ENCODE measurements at places on chromosomes 7 and 10. TPM values are rescaled to one million over a fixed set of nuclear protein-coding genes. Genes with fewer than 3 reads are reported as not detected.

- DNase-seq, result peak; percentile 90
- peaks cover 95% of the 10 kb centered on the region for H3K27me3 ChIP-seq
- H3K4me3 ChIP-seq, result peak overlapping the region; percentile 72
- no peaks in the 10 kb centered on the region for H3K36me3 ChIP-seq
- no peak overlapping the region for H3K27ac ChIP-seq
- peaks cover 4% of the 10 kb centered on the region for H3K4me1 ChIP-seq
Measured at GRCh38 chr10:102230264-102230860, 4.3 kb downstream of the ELOVL3 start.

The PRSS1 gene
- total RNA-seq, result not detected

DNA sequence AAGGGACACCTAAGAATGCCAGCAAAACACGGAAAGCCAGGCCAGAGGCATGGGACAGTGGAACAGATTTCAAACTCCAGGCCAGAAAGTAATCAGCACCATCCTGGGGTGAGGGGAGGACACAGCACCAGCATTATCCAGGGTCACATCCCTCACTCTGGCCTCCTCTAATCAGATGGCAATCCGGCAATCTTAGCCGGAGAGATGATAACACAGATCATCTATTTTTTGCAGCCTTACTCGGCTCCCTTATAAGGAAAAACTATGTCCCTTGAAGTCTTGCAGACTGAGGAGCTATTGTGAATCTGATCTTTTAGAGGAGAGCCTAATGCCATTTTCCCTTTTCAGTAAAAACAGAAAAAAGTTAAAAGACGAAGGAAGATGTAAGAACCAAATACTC, 16.5 kb downstream of the TRIL start:
- no peaks in the 10 kb centered on the region for H3K4me1 ChIP-seq
- no peak overlapping the region for H3K27ac ChIP-seq
- no peaks in the 10 kb centered on the region for H3K27me3 ChIP-seq
- no peak overlapping the region for H3K4me3 ChIP-seq
- no peak for DNase-seq

The MYO1G gene
- 0.10 TPM for total RNA-seq

DNA sequence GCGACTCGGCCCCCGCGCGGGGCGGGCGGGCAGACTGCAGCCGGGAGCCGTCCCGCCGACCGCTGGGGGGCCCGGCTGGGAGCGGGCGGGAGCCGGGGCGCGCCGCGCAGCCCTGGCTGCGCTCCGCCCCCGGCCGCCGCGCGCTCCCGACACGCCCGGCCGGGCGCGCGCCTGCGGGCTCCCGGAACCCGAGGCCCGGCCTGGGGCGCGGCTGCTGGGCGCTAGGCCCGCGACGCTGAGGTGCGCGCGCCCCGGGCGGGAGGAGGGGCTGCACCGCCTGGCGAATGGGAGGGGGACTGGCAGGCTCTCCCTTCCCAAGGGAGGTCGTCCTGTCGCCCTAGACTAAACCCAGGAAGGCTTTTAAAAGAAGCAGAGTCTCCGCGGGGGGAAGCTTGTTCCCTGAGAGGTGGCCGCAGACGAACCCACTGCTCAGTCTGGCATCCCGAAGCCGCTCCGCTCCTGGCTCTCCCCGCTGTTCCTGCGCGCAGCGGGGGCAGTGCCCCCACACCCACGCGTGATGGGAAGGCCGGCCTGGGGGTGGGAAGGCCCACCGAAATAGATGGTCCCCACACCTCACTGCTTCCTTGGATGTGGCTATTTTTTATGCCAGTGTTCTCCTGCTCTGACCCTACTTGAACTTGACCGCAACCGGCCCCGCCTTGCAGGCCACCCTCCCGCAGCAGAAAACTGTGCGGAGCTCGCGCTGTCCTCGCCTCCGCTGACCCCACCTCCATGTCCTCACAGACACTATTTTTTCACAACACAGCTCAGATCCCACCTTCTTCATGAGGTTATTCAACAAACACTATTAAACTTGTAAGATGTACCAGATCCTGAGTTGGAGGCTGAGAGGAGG, at the start of gene VOPP1:
Gene VOPP1 (minus strand): TSS at position 125 of the 856 bp plus-strand sequence. CDS start 178 bp downstream, outside the sequence.
- H3K4me3 ChIP-seq, result peak within 1 kb of the TSS; percentile 93
- H3K36me3 ChIP-seq, result no peaks in the 10 kb centered on the region
- peak; percentile 89 for DNase-seq
- H3K27ac ChIP-seq, result peak within 1 kb of the TSS; percentile 78
- peaks cover 21% of the 10 kb centered on the region for H3K27me3 ChIP-seq
- peaks cover 52% of the 10 kb centered on the region for H3K4me1 ChIP-seq

- no peak overlapping the region for H3K4me3 ChIP-seq
- no peak overlapping the region for H3K27ac ChIP-seq
- no peaks in the 10 kb centered on the region for H3K27me3 ChIP-seq
- no peaks in the 10 kb centered on the region for H3K36me3 ChIP-seq
Measured at GRCh38 chr7:80609751-80610150, 28.7 kb upstream of the CD36 start.

DNA sequence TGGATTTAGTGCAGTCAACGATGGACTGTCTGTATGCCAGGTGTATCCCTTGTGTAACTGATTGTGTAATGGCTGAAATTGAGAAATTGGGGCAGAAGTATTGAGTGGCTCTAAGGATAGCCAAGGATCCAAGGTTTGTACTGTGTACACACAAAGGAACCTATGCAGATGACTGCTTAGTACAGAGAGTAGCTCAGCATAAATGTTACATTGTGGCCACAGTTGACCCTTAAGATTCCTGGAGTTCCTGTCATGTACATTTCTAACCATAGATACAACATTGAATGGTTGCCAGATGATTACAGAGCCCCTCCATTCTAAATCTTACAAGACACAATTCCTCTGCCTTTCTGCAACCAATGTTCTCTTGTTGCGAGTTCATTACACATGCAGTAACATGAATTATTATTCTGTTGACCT, 25.3 kb downstream of the CCDC126 start:
- H3K36me3 ChIP-seq, result no peaks in the 10 kb centered on the region

The RASA4B gene
- 1.5 TPM for total RNA-seq

GRCh38 chr10:7157091-7157490, 253.7 kb downstream of the SFMBT2 start:
- H3K27me3 ChIP-seq, result no peaks in the 10 kb centered on the region
- no peak overlapping the region for H3K4me3 ChIP-seq
- no peaks in the 10 kb centered on the region for H3K36me3 ChIP-seq
- DNase-seq, result no peak
- H3K27ac ChIP-seq, result no peak overlapping the region

- H3K4me1 ChIP-seq, result peaks cover 30% of the 10 kb centered on the region
- peak overlapping the region; percentile 67 for H3K4me3 ChIP-seq
- H3K27me3 ChIP-seq, result peaks cover 59% of the 10 kb centered on the region
- no peak for DNase-seq
- H3K36me3 ChIP-seq, result no peaks in the 10 kb centered on the region
Measured at GRCh38 chr7:128404886-128405470, 4.8 kb downstream of the IMPDH1 start.

GRCh38 chr7:158314394-158314793, 273.2 kb downstream of the PTPRN2 start:
- no peak overlapping the region for H3K4me3 ChIP-seq
- DNase-seq, result no peak
- H3K27ac ChIP-seq, result no peak overlapping the region
- H3K27me3 ChIP-seq, result no peaks in the 10 kb centered on the region

GRCh38 chr7:104111271-104111670, 96.5 kb downstream of the ORC5 start:
- no peak overlapping the region for H3K27ac ChIP-seq
- no peak for DNase-seq
- no peaks in the 10 kb centered on the region for H3K36me3 ChIP-seq
- H3K4me1 ChIP-seq, result no peaks in the 10 kb centered on the region

The RINT1 gene
- total RNA-seq, result 31.4 TPM

DNA sequence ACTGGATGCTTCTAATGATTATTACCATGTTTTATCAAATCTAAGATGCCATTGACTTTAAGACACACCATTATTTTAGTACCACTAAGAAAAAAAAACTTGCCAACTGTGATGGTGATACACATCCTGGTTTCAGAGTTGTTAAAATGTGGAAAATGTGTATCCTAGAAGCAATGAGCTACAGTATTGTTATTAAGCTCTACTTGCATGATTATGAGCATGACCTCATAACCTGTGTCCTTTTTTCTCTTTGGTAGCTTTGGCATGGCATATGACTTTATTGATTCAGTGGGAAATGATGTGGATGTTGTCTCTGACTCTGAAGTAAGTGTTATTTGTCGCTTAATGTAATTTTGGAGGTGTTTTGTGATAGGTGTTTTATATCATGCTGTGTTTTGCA, 3.3 kb downstream of the EDRF1 start:
- no peak overlapping the region for H3K27ac ChIP-seq
- no peak overlapping the region for H3K4me3 ChIP-seq
- H3K36me3 ChIP-seq, result peaks cover 52% of the 10 kb centered on the region
- peaks cover 6% of the 10 kb centered on the region for H3K4me1 ChIP-seq
- no peaks in the 10 kb centered on the region for H3K27me3 ChIP-seq
- no peak for DNase-seq

All from GM23338 (cell line).